ENCODE measurements at places on chromosomes 1 and 21. TPM values are rescaled to one million over a fixed set of nuclear protein-coding genes. Genes with fewer than 3 reads are reported as not detected.

The NPHS2 gene
- total RNA-seq = not detected

The GPBP1L1 gene
- 127 TPM for total RNA-seq

The CELA3A gene
- total RNA-seq = not detected

DNA sequence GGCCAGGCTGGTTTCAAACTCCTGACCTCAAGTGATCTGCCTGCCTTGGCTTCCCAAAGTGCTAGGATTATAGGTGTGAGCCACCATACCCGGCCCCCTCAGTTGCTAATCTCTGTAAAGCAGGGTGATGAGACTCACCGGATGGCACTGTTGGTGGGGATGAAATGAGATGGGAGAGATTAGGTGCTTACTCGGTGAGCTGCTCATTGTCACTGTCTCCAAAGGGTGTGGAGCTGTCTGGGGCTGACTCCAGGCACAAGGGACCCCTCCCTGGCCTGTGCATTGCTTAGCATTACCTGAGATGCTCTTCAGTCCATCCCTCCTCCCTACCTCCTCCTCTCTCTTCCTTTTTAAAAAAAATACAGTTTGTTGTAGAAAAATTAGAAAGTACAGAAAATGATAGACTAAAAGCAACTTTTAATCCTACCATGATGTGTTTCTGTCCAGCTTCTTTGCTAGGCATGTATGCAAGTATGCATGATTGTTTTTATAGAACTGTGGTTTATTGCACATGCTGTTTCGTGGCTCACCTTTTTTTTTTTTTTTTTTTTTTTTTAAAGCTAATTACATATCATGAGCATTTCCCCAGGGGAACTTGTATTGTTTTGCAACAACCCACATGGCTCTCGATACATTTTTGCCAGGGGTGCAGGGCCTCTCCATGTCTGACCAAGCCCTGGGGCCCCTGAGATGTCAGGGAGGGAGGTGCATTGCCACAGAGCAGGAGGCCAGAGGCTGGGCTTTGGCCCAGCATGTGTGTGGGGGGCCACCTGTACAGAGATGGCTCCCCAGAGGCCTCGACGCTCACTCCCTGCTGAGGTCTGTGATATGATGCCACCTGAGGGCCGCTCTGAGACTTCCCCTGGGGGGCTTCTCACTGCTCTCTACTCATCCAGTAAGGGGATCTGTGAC lies 55.4 kb downstream of the ARHGEF10L start:
- no peak for DNase-seq

DNA sequence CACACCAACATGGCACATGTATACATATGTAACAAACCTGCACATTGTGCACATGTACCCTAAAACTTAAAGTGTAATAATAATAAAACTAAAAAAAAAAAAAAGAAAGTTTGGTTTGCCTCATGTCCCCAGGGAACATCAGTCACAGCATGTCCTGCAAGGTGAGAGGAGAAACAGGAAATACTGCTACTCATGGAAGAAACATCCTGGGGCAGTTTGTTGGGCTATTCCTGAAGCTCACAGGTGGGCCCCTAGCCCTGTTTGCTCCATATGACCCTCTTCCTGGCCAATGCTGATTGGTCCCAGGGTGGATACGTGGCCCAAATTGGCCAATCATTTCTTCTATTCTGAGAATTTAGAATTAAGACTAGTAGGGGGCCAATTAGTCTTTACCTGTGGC lies 103.4 kb upstream of the ADAR start:
- no peak for DNase-seq

DNA sequence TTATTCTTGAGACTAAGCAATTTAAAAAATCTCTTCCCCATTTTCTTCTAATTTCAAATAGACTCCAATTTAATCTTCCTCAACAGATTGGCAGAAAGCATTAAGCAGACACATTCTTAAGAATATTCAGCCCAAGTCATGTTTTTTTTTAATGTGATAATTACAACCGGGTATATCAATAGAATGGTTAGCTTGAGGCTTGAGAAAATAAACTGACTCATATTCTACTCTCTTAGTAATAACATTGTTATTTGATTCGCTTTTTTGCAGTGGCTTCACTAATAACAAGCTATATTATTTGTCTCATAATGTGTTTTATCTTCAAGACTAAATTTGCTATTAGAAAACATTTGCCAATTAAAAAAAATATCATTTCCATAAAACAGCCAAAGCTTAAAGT lies 488.6 kb upstream of the RGS18 start:
- DNase-seq = no peak

DNA sequence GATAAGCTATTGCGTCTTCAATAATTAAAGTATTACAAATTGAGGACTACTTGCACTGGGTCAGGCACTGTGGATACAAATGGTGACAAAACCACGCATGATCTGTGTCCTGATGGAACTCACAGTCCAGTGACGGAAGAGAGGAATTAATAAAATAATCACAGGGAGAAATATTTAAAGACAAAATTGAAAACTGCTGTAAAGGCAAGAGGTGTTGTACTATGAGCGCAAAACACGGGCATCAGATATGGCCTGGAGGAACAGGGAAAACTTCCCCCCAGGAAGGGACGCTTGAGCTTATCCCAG lies 16.6 kb upstream of the SLAMF6 start:
- no peak for DNase-seq
